ENCODE measurements at places on chromosomes 2 and 18.

- no peak for DNase-seq
Measured at GRCh38 chr2:20592106-20593071, 58.5 kb downstream of the HS1BP3 start.

- no peak for DNase-seq
Measured at GRCh38 chr18:33369711-33370449, 70.6 kb downstream of the CCDC178 start.

DNA sequence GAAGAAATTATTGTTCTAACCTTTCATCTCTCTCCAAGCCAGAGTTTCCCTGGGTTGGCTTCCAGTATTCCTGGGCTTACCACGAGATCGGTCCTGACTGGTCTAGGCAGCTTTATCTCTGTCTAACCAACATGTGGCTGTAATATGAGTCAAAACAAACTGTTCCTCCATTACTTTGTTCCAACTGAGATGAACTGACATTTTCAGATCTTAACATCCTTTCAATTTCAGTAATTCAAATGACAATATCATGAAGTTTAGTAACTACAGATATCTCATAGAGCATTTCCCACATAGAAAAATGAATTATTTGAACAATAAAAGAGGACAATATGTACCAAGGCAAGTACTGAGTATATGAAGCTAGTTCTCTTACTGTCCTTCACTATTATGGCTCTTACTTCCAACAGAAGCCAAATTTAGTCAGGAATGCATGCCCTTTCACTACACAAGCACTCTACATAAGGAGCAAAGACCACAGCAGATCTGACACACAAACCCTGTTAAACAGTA lies 15.5 kb downstream of the SLC25A12 start:
- DNase-seq: peak; percentile 51

DNA sequence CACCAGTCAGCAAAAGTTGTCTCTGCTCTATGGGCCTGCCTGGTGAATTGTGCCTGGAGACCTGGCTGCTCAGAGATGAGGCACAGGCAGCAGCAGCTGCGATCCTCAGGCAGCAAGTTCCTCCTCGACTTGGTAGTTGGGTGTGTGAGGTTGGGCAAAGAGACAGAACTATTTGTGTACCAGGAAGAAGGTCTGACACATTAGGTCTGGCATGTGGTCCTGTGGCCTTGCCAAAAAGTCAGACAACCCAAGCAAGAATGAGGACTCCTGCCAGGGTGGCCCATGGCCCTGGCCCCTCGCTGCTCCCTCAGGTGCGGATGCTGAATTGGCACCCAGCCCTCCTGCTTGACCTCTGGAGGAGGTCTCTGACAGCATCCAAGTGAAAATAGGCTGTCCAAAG lies 192.7 kb downstream of the DYSF start:
- peak; percentile 24 for DNase-seq

DNA sequence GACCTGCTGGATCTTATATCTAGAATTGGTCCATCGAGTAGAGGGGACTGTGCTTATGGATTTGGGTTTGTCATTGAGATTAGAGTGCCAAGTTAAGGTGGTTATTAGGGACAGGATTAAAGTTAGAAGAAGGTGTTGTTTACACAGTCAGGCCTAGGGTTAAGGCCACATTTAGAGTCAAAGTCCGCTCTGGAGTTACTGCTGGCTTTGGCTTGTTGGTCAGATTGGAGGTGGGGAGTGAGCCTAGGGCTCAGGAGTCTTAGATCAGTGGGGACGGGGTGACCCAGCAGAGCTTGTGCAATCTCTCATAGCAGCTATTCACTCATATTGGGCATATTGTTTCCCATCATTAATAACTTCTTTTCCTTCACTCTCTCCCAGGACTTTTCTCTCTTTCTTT lies 13.5 kb upstream of the EPAS1 start:
- no peak for DNase-seq

- DNase-seq: no peak
Measured at GRCh38 chr2:67456428-67456827, 59.3 kb downstream of the ETAA1 start.

GRCh38 chr2:47172922-47173695 lies 18.0 kb upstream of the STPG4 start:
- no peak for DNase-seq

GRCh38 chr2:182540252-182540651 lies 113.4 kb upstream of the PDE1A start:
- DNase-seq: no peak

DNA sequence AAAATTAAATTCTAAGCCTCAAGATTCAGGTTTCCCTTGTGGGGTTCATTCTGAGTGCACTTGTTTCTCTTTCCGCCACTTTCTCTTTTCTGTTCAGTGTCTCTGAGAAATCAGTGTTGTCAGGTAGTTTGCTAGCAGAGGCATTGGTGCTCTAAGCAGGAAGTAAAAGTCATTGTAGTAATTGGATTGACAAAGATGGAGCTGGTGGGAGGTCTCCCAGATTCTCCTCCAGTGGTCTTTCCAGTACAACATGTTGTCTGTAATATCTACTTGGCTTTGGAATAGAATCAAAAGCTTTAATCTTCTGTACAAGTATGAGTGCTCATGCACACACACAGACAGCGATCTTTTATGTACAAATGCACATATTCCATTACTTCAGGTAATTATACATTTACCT lies 135.6 kb downstream of the KLHL14 start:
- DNase-seq: no peak

- DNase-seq: no peak
Measured at GRCh38 chr18:48572402-48573126, 33.7 kb downstream of the CTIF start.

GRCh38 chr2:140234116-140234515 lies 1453.9 kb upstream of the NXPH2 start:
- no peak for DNase-seq

- no peak for DNase-seq
Measured at GRCh38 chr2:157404363-157404762, 39.5 kb downstream of the CYTIP start.

DNA sequence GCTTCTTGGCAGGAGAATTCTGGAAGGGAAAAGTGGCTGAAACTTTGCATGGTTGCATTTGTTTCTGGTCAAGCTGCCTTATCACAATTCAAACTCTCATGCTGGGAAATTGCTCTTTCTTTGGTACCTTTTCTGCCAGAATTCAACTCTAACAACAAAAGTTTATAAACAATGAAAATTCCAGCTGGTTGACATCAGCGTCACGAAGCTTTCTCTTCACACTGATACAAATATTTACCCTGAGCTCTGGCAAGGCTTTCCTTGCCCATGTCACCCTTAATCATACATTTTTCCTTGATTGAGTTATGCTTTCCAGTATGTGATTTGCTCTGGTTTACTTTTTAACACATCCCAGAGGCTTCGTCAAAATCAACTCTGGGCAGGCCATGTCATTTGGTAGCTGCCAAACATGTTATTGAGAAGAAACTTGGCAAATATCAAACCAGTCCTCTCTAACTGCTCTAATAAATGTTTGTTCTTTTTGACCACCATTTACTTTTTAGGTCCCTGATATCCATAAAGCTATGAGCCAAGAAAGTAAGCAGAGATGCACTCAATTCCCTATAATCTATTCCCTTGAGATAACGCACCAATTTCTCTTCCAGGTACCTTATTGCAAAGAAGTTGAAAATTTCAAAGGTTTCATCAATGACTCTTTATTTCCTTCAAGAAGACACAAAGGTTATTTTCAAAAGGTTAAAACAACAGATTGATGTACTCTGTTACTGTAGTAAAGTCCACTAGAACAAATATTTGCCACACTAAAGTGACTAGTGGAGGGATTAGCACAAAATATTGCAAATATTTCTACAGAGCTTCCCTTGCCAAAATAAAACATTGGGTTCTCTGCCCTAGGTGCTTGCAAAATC lies 1241.1 kb upstream of the ZEB2 start:
- DNase-seq: peak; percentile 24

DNA sequence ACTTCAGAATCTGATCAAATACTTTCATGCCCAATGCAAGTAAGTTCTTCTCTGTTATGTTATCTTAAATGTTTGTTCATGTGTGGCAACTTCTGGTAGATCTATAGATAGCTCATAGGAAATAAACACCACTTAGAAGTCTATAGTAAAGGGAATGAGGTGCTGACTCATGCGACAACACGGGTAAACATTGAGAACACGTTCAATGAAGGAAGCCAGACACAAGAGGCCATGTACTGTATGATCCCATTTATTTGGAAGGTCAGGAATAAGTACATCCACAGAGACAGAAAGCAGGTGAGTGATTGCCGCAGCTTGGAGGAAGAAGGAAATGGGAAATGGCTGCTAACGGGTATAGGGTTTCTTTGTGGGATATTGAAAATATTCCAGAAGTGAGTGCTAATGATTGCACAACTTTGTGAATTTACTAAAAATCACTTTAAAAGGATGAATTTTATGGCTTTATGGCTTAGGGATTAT lies 95.4 kb downstream of the ITGB1BP1 start:
- DNase-seq: no peak

DNA sequence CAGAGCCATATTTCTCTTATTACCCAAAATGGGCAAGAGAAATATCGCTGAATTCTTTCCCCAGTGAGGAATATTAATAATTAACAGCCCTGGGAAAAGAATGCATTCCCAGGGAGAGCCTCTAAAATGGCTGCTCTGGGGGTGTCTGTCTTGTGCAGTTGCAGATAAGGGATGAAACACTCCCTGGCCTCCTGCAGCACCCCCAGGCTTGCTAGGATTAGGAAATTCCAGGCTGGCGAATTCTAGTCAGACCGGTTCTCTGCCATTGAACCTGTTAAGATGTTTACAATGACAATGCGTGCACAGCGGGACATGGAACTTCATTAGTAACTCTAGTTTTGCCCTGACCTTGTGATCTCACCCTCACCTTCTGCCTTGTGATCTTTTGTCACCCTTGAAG lies 24.5 kb downstream of the MRPL30 start:
- no peak for DNase-seq

- DNase-seq: no peak
Measured at GRCh38 chr2:222074674-222075073, 224.1 kb downstream of the PAX3 start.

DNA sequence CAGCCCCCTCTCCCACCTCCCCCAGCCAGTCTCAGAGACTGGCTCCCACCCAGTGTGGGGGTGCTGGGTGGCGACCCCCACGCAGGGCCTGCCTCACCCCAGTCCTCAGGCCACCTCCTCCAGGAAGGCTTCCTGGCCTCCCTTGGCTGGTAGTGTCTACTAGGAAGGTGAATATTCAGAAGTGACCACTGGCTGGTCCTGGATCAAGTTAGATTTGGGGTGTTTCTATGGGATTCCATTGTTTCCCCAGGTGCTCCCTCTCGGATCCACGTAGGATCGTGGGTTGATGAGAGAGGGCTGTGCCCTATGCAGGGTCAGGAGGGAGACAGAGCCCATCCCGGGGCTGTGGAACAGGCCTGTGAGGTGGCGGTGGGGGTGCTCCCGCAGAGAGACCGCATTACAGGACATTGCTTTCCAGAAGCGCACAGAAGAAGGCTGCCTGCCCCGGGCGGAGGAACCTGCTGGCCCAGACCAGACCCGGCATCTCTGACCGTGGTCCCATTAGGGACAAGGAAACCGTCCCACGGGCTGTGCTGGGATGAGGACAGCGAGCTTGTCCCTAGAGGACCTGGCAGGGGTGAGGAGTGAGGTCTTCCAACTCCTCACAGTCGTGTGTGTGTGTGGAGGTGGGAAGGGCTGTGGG lies 3.3 kb downstream of the PDCD1 start:
- DNase-seq: no peak

DNA sequence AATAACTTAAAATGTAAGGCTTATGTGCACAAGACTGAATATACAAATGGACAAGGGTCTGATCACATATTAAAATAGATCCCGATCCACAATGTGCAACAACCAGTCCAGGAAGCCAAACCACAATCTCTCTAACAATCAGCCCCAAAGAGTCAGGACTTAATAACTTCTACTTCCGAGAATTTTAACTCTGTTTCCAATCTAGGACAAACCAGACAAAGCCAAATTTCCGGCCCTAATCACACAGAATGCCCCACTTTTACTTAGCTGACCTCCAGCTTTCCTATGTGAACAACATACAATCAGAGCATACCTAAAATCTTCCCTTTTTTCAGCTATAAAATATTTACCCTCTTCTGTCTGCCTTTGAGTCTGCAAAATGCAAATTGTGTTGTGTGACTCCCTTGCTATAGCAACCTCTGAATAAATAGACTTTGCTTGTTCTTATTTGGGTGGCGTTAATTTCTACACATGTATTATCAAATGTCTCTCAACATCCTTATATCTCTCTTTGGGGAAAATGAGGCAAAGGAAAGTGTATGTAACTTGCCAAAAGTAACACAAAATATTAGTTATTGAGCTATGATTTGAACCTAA lies 381.9 kb upstream of the MC4R start:
- DNase-seq: no peak

All from HFFc6 (cell line).